ENCODE measurements at places on chromosomes 2 and 18.

- DNase-seq = no peak
Measured at GRCh38 chr2:1505031-1505441, 91.8 kb downstream of the TPO start.

- DNase-seq = peak; percentile 28
Measured at GRCh38 chr2:75140288-75140687, 59.0 kb downstream of the TACR1 start.

GRCh38 chr2:203246646-203247045 is 7.8 kb downstream of the CYP20A1 start:
- DNase-seq = no peak

GRCh38 chr2:152421521-152422370 is 86.8 kb downstream of the FMNL2 start:
- DNase-seq = peak; percentile 47

GRCh38 chr2:142048581-142048980 is 82.2 kb downstream of the LRP1B start:
- DNase-seq = no peak

- DNase-seq = no peak
Measured at GRCh38 chr2:68726608-68727367, 7.8 kb upstream of the ARHGAP25 start.

- peak; percentile 26 for DNase-seq
Measured at GRCh38 chr2:11778923-11779757, 32.7 kb downstream of the LPIN1 start.

Data from NCI-H2029 (cell line).